Activated naive CD4-positive, alpha-beta T cell treated with anti-CD3 and anti-CD28 coated beads for 36 hours (primary cell): ENCODE measurements at places on chromosomes 4 and X.

GRCh38 chr4:5552451-5552850 lies 155.9 kb downstream of the EVC2 start:
- DNase-seq, result no peak

- no peak for DNase-seq
Observed at GRCh38 chr4:82124365-82124764, 249.4 kb downstream of the HNRNPD start.

DNA sequence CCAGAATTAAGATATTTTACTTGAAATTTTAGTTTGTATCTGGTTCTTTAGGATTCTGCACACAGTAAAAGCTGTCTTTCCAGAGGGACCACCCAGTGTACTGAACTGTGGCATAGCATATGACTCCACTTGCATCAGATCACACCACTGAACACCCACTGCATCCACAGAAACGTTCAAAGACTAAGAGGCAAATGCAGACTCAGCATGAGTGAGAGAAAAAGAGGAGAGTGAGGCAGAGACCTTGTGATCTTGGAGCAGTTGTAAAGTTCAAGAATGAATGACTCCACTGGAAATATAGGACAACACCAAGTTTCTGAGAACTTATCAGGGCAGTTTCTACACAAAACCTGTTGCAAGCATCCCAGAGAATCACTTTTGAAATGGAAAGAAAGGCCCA lies 20.8 kb downstream of the PRDM5 start:
- no peak for DNase-seq

DNA sequence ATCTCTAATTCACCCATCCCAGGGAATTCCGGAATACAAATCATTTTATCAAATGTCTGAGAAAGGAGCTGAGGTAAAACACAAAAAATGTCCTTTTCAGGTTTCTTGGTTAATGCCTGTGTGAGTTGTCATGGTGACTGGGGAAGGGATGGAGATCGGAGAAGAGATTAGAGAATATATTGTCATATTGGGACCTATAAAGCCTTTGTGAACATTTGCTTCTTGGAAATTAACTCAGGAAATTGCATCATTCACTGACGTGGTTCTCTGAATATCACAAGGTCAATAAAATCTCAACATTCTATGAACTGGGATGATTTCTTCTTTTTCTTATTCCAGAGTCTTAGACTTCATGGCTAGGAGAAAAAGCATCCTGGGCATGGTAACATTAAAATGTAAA lies 174.8 kb upstream of the GLRA2 start:
- DNase-seq, result no peak

DNA sequence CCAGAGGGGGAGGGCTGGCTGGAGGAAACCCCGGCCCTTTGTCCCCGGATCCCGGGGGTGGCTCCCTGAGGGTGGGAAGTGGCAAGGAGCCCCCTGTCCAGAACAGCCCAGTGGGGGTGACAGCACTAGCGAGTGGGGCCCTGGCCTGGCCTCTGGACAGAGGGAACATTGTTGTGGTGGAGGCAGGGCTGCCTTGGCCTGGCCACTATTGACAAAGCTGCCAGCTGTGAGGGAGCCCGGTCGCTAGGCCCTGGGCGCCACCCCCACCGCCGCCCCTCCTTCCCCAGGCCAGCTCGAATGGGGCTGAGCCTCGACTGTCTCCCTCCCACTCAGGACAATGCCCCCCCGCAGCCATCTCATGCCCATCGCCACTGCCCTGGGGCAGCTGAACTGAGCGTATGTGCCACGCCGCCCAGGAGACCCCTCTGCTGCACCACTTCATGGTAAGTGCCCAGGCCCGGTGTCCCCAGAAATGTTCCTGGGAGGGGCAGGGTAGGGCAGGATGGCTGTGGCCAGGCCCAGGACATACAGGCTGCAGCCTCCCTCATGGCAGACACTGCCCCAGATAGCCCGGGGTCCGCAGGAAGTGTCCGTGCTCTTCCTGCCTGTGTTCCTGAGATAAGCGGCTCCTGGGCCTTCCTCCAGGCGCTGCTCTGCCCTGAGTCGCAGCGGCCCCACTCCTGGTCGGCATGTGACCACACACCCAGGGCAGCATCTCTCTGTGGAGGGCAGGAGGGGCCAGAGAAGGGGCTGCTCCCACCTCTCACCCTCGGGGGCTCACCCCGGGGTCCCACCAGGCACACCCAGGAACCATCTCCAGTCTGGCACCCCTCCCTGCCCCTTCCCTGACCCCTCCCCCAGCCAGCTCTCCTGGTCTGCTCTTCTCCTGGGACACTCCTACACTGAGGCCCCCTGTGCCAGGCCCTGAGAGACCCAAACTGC lies 1.4 kb downstream of the PLXNB3 start:
- no peak for DNase-seq

- DNase-seq, result no peak
Observed at GRCh38 chr4:174023641-174024040, 259.8 kb downstream of the FBXO8 start.

GRCh38 chr4:184457535-184458249 lies 16.7 kb downstream of the IRF2 start:
- no peak for DNase-seq

DNA sequence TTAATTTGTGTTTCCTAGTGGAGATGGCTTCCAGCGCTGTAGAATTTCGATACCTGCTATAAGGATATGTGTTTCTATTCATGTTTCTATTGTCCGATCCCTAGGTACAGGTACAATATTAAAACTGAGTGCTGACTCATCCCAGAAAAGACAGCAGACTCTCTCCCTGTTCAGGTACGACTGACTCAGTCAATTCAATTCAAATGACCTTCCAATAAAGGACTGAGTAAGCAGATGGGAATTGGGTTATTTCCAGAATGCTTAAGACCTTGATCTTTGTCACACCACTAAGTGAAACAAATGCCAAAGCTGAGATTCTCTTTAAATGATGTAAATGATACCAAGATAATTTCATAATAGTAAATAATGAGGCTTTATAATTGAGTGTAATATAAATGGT lies 1596.9 kb downstream of the RPA4 start:
- DNase-seq, result no peak

DNA sequence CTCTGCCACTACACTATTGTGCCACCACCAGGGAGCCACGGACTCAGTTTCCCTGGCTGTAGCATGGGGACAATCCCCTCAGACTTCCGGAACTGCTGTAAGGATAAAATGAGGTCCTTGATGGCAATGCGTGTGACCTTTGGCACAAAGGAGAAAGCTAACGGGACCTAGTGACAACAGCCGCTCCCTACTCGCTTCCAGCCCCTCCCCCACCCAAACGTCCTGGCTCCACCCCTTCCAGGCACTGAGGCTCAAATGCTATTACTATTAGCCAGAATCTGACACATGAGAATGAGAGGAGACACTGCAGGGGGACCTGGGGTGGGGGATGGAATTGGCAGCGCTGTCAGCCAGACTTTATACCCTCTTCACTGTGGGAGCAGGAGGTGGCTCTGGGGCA lies 5.4 kb upstream of the DUSP9 start:
- DNase-seq, result peak; percentile 30

DNA sequence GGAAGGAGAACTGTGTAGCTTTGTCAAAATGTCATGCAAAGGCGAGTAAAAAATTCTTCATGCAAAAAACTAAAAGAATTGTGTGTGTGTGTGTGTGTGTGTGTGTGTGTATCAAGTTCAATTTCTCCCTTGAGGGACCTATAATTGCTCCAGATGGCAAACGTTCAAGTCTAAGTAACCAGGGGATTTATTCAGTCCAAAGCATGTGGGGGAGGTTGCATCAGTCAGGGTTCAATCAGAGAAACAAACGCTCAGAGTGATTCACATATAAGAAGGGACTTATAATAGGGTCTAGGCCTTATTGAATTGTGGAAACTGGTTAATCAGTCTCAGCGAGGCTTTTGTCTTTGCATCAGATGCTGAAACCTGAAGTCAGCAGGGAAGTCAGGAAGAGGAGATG lies 5.0 kb downstream of the DCAF8L1 start:
- DNase-seq, result no peak

DNA sequence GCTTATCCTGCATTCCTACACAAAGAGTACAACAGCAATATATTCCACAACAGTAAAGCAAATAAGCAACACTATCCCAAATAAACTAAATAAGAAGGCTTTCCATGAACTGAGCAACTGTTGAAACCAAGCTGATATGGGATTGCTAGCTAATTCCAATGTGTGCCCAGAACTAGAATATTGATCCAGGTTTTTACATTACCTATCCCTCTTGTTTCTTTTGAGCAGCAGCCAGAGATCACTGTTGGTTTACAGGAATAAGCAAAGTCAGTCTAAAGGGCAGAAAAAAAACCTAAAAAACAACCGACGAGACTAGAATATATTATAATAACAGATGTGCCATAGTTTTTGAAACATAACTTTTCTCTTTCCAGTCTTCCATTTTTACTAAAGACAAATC lies 22.4 kb upstream of the ADH4 start:
- DNase-seq, result no peak

DNA sequence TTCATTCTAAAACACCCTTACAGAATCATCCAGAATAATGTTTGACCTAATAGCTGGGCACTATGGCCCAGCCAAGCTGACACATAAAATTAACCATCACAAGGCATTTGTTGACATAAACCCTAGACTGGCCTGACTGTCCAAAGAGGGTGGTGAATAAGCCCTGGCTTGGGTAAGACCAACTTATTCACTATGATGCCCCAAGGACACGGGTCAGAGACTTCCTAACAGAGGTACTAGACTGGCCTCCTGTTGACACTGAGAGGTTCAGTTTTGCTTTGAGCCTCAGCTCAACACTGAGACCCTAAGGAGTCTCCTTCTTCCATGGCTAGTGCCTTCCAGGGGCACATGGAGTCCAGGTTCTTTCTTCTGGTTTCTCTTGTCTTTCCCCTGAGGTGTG lies 21.3 kb downstream of the FGF2 start:
- DNase-seq, result no peak

GRCh38 chr4:80294206-80294605 lies 27.7 kb downstream of the FGF5 start:
- no peak for DNase-seq

DNA sequence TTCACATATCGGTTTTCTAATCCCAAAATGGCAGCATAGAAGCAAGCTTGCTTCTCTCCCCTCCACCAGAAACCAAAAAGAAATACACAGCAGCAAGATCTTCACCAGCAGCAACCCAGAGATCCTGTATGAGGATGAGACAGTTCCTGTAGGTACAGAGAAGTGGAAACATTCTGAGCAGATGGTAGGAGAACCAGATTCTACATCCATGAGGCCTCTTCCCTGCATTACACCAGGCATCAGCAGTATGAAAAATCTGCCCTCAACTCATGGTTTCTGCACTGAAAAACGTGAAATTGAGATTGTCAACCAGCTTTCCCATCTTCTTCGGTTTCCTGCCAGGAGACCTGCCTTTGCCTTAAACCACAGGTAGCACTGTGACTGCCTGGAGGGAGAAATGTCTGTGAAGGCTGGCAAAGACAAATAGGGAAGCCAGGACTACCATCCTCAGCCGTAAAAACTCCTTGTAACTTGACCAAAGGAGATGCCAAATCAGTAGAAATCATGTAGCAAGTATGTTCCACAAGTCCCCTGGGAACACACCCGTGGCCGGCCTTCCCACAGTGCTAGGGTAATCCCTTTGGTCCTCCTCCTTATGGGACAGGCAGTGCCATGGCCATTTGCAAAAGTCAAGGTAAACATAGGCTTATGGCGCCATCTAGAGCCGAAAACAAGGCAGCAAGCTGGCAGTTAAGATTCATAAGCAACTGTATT lies 24.0 kb upstream of the MTHFD2L start:
- DNase-seq, result peak; percentile 78

GRCh38 chr4:51843309-51844152 lies 578 bp downstream of the DCUN1D4 start:
- DNase-seq, result peak; percentile 67

- DNase-seq, result no peak
Observed at GRCh38 chr4:94076498-94076897, 131.2 kb upstream of the SMARCAD1 start.

- DNase-seq, result no peak
Observed at GRCh38 chrX:63661676-63662075, 123.3 kb downstream of the ARHGEF9 start.

DNA sequence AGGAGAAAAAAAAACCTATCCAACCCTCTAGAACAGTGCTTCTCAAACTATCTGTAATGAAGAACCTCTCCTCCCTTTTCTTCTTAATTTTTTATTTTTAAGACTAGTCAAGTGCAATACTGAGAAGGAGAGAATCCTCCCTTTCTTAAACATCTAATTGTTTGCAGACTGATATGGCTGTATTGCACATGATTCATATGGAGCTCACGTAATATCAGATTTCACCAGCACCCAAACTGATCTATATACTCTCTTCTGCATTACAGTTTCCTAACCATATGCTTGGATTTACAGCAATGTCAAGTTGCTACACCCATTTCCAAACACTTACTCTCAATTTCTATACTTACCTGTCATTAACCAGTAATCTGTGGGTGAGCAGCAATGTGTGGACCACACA lies 9.5 kb downstream of the PRMT9 start:
- no peak for DNase-seq

DNA sequence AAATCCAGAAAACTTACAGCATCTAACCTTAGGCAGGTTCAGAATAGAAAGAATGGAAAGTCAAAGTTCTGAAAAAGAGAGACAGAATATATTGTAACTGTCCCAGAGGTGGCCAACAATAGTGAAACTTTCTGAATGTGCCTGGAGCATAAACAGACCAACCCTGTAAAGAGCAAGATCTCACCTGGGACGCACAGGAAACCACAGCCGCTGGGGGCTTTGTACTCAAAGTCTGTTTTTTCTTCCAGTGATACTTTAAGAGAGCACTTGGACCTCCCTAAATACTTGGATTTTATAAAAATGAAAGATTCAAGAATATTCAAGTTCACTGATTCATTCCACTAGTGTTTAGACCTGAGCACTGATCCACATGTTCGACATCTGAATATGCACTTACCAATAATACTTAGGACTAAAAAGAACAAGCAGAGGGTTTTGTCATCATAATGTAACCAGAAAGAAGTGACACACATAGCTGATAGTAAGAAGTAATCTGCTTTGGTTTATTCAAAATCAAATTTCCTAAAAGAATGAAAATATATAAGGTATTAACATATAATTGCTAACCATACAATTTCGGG lies 35.3 kb downstream of the ARAP2 start:
- DNase-seq, result peak; percentile 31

DNA sequence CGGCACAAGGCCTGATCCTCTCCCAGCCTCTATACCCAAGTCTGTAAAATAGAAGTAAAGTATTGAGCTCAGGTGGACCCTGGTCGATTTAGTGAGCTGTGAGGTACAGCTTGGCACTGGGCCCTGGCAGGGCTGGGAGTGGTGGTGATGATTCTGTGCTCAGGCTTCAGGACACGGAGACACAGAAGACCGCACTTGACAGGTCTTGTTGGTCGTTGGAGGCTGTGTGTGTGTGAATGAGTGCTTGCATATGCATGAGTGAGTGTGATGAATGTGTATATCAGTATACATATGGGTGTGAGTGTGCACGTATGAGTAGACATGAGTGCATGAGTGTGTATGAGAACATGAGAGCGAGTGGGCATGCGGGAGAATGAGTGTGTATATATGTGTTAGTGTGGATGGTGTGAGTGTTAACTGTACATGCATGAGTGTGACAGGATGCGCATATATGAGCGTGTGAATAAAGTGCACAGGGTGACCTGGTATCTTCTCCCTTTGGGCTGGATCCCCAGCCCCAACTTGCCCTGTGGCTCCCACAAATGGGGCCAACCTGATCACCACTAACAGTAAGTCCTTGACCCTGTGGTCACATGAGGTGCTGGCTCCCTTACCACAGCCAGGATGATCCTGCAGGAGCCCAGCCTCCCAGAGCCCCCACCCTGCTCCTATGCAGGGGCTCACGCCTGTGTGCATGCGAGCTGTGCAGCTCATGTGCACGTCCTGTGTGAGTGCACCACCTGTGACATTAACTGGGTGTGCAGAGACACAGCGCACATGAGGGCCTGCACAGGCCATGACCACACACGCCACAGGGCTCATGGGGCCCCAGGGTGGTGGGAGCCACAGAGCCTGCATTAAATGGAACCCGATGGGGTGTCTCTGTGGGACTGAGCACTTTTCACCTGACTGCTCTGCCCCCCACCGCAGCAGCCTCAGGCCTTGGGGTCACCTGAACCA lies 20.8 kb downstream of the SH3BP2 start:
- DNase-seq, result no peak
